ENCODE measurements at places on chromosomes 1 and 21.

DNA sequence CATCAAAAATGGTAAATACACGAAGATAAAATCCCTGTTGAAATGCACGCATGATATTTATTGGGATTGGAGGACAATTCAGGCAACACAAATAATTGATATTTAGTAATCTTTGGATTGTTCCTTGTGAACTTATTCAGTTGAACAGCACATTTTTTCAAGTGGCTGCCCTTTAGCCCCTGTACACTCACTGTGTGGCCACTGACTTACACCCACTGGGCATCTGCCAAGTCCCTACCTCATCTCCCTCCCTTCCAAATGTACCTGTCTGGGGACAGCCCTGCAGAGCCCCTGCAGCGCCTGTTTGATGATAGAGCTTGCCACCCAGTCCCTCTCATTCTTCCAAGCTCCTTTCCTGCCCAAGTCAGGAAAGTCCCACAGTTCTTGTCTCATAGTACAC, 154.3 kb downstream of the GLUL start:
- DNase-seq = no peak

DNA sequence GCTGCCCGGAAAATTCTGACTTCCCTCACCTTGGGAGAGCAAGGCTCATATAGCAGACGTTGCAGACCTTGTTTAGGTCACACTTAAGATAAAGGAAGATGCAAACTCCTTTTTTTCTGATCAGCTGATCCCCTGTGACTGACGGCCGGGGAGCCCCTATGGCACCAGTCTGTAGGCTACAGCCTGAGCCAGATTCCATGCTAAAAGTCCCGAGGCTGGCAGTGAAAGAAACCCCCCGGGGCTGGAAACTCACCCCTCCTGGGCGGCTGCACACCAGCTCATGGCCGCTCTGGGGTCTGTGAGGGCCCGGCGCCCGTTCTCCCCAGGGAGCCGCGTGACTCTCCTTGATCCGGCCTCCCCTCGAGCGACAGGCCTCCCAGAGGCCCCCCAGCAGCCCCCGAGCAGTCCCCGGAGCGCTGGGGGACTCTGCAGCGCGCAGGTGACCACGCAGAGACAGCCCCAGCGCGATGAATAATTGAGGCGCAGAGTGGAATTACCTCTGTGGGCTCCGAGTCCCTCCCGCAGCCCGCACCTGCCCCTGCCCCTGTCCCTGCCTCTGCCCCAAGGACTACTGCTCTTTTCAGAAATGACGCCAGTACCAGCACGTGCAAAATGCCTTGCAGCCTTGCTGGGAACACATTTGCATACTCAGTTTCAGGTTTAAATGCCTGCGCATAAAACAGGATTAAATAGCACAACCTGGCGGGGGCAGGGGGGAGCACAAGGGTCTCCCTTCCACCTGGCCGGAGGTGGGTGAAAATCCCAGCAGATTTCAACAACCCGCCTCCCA, 62.6 kb upstream of the CLDN14 start:
- no peak for DNase-seq

- peak; percentile 44 for DNase-seq
These were observed 4.4 kb downstream of the HAX1 start for GRCh38 chr1:154276797-154277196.

- DNase-seq = no peak
These were observed 1.0 kb downstream of the PAX7 start for GRCh38 chr1:18631496-18632217.

- DNase-seq = no peak
These were observed 48.2 kb downstream of the RAB3B start for GRCh38 chr1:51942281-51942680.

- no peak for DNase-seq
These were observed 610 bp downstream of the WDR26 start for GRCh38 chr1:224433701-224434672.

GRCh38 chr1:150895618-150896017, 8.7 kb downstream of the CTXND2 start:
- DNase-seq = no peak

- no peak for DNase-seq
These were observed 672.5 kb downstream of the KIF26B start for GRCh38 chr1:245827301-245827700.

- peak; percentile 51 for DNase-seq
These were observed 646 bp downstream of the MAPKAPK2 start for GRCh38 chr1:206685334-206685768.

- no peak for DNase-seq
These were observed 269.6 kb downstream of the VAV3 start for GRCh38 chr1:107695341-107695740.

- no peak for DNase-seq
These were observed 25.0 kb upstream of the CCDC27 start for GRCh38 chr1:3727042-3727824.

DNA sequence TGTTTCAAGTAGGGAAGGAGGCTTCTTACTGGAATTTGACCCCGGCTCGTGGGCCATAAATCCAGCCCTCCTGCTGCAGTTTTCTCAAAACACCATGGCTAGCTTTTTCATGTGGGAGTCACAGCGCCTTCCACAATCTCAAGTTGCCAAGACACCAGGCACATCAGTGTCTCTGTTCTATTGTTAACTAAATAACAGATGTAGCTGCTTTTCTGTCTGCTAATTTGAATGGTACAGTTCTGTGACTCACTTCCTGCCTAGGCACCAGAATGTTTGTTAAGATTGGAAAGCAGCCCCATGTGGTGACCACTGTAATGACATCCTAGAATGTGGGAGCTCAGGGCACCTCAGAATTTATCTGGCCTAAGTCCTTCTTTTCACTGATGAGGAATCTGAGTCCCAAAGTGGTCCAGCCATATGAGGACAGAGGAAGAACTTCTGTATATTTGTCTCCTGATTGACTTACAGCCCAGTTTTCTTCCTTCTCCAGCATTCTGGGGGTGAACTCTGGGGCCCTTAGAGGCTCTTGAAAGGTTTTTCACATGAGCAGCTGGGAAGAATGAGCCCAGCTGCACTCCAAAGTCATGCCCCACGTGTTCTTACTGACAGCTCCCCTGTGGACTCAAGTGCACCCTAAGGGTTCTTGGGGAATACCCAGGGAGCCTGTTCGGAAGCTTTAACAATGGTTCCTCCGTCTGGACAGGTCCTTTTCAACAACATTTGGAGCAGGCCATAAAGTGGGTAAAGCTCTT, 27.5 kb downstream of the TRIM45 start:
- no peak for DNase-seq

- no peak for DNase-seq
These were observed 546.2 kb upstream of the ADGRL2 start for GRCh38 chr1:81254560-81254959.

DNA sequence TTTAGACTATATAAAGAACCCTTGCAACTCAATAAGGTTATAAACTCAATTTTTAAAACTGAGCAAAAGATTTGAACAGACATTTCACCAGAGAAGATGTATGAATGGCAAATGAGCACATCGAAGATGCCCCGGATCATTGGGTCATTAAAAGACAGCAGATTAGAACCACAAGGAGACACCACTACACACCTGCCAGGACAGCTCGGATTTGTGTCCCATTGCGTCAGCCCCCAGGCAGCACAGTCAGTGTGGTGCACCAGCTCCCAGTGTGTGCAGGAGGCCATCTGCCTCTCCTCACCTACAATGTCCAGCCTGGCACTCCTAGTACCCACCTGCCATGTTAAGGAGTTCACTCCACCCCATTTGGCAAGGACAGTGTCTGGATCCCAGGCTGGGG, 61.1 kb upstream of the LRP8 start:
- no peak for DNase-seq

GRCh38 chr1:212700892-212701819, 1.5 kb upstream of the BATF3 start:
- DNase-seq = peak; percentile 53
